ENCODE measurements at places on chromosomes 16 and 17.

GRCh38 chr17:538181-538973 lies 176.3 kb downstream of the VPS53 start:
- DNase-seq, result no peak

GRCh38 chr17:74465378-74466110 lies 890 bp upstream of the CD300A start:
- DNase-seq, result no peak

DNA sequence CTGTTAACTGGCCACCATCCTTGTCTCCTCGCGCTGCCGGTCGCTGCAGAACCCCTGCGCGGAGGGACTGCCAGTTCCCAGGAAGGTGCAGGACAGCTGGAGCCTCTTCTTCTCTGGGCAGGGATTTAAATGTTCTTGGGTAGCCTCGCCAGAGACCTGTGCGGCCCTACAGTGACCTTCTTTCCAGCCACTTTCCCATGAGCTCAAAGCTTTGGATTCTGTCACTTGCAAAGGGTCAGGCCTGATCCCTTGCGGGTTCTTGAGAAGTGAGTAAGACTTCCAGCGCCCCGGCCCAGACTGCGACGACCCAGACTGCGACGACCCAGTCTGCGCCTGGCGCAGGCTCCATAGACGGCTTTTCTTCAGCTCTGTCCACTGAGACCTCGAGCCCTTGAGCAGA lies 1.4 kb upstream of the SLFN5 start:
- peak; percentile 27 for DNase-seq

GRCh38 chr17:19766421-19767270 lies 18.5 kb upstream of the ALDH3A1 start:
- DNase-seq, result peak; percentile 78

- DNase-seq, result peak; percentile 85
These were observed 661 bp upstream of the ALOXE3 start for GRCh38 chr17:8118769-8119580.

- DNase-seq, result no peak
These were observed 114.7 kb downstream of the ENGASE start for GRCh38 chr17:79189305-79189704.

GRCh38 chr16:59212492-59213024 lies 478.4 kb upstream of the GOT2 start:
- DNase-seq, result no peak

GRCh38 chr16:50668368-50669008 lies 12.6 kb downstream of the SNX20 start:
- no peak for DNase-seq

DNA sequence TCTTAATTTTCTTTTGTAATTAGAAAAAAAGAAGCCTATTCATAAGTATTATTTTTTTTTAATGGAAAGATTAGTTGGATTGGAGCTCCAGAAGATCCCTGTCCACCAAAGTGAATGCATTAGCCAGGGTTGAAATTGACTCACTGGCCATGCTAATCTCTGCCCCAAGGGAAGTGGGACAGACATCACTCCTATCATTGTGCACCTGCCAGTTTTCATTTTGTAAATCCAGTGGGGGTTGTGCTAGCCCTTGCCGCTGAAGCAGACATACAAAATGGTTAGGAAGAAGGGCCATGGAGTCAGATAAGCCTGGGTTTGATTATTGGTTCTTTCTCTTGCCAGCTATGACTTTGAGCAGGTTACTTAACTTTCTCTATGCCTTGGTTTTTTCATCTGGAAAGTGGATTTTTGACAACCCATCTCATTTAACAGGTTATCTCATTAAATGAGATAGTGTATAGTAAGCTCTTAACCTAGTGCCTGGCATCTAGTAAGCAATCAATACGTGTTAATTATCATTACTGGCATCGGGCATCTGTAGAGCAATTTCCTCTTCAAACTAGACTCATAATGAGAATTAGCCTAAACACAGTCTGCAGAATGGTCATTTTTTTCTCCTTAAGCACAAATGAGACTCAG lies 216.9 kb downstream of the IRX3 start:
- DNase-seq, result no peak

Data from activated T-cell treated with anti-CD3 and anti-CD28 coated beads for 48 hours (primary cell).